ENCODE measurements at places on chromosomes 11 and 22.

GRCh38 chr22:17476838-17477237, 86.5 kb upstream of the SLC25A18 start:
- peak; percentile 23 for DNase-seq

DNA sequence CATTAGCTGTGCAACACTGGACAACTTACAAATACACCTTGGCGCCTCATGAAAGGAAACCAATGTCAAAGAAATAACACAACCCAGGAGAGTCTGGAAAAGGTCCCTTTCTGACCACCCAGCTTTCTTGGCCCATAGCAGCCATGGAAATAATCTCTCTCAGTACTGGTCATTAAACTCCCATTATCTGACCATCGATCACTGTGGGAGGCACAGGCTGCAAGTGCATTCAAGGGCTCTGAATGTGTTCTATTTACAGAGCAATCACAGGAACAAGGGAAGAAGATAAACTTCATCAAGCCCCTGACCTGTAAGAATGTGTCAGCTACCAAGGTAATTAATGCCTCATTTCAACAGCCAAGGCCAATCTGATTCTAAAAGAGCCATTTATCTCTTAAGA, 40.1 kb downstream of the CTSC start:
- DNase-seq, result no peak

DNA sequence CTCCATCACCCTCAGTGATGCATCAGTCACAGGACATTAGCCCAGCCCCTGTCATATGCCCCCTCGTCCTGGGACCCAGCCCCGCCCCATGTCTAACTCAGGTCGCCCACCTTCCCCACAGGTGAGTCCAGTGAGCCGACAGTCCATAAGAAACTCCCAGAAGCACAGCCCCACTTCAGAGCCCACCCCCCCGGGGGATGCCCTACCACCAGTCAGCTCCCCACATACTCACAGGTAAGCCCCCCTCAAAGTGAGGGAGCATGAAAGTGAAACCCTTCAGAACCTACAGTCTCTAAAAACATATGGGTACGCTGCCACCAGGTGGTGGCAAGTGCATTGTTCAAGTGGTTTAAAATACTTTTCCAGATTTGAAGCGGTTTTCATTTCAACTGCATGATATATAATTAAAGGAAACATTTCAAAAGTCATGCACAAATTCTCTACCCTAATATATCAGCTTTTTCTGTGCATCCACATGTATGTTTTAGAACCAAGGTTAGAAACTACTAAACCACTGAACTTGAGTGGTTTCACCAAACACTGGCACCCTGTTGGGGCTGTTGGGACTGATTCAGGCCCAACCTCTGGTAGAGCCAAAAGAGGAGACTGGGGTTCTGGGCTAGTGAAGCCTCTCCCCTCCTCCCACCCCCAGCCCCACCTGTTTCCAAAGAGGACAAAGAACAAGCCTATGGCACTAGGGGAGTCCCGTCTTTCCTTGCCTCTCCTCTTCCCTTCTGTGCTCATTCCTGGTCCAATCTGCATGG, 17.3 kb downstream of the EPS8L2 start:
- DNase-seq, result peak; percentile 72

DNA sequence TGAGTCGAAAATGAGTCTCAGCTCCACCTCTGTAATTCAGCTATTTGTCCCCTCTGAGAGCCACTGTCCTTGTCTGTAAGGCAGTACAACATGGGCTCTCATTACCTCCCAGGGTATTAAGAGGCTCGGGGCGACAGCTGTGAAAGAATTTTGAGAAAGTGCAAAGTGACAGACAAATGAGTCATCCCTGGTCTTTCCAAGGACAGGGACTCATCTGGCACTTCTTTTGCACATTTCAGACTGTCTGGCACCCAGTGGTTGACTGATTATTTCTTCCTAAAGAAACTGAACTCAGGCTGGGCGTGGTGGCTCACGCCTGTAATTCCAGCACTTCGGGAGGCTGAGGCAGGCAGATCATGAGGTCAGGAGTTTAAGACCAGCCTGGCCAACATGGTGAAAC, 62.1 kb upstream of the ARFGAP3 start:
- DNase-seq, result peak; percentile 61

DNA sequence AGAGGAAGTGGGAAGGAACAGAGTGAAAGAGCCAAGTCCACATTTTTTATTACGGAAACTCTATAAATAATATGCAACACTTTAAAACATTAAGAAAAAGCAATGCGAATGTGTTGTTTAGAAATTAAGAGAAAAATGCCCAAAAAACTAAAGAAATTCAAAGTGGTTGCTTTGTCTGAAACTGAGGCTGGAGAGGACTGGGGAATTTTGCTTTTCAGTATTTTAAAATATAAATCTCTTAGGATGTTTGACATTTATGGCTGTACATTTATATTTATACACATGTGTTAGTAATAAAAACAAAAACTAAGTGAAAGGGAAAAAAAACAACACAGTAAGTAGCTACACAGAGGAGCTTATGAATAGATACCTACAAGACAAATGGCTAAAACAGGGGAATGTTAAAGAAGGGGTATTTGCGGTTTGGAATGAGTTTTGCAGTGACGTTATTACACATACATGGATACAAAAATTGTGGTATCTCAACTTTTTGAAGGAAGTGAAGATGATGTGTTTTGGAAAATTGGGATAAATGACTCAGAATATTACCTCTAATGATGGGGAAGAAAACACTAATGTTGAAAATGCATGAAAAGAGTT, 97.0 kb upstream of the DRD2 start:
- no peak for DNase-seq
